ENCODE measurements at places on chromosomes 12 and 14.
A peak's percentile ranks its signal among the peaks of the same experiment; 100 is the strongest.

GRCh38 chr14:32341947-32342846 lies 13.1 kb downstream of the AKAP6 start:
- no peak for DNase-seq

GRCh38 chr12:122403115-122403770 lies 19.2 kb downstream of the CLIP1 start:
- no peak for DNase-seq

- DNase-seq, result no peak
Observed at GRCh38 chr14:37403626-37404025, 191.4 kb downstream of the FOXA1 start.

- no peak for DNase-seq
Observed at GRCh38 chr12:58575256-58575655, 345.0 kb downstream of the LRIG3 start.

- DNase-seq, result peak; percentile 89
Observed at GRCh38 chr12:95942524-95943329, at the start of gene CCDC38. TSS of gene CCDC38 (minus strand) at chr12:95942614. CDS start at chr12:95936509, 6,105 bp downstream.

DNA sequence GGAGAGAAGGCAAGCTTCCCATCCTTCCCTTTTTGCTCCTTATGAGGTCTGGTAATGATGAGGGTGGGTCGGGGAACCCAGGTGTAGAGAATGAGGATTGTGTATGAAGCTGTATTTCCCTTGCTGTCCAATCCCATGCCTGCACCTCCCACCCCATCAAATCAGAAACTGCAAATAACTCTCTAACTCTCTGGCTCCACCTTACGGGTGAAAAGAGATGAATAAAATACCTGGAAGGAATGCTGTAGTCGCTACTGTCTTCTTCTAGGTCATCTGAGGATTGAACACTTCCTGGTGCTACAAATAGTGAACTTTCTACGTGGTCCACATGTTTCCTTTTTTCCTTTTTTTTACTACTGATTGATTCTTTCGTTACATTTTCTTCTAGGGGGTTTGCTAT lies 38.9 kb upstream of the DICER1 start:
- DNase-seq, result no peak

DNA sequence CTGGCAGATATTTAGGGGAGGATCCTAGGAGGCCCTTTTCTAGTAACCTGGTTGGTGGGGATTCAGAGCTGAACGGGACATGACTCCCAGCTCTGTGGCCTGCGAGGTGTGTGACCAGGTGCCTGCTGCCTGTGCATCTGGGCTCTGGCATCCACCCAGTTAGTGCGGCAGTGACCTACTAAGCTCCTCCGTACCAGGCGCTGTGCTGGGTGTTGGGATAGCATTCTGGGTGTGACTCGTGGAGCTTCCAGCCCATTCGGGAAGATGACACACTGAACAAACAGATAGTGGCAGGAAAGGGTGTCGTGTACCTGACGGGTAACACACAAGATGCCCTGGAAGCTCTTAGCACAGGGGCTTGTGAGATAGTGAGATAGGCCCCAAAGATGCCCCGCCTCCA lies 80.9 kb downstream of the ACACB start:
- DNase-seq, result peak; percentile 35

- DNase-seq, result no peak
Observed at GRCh38 chr12:50953047-50953446, 703 bp downstream of the HIGD1C start.

DNA sequence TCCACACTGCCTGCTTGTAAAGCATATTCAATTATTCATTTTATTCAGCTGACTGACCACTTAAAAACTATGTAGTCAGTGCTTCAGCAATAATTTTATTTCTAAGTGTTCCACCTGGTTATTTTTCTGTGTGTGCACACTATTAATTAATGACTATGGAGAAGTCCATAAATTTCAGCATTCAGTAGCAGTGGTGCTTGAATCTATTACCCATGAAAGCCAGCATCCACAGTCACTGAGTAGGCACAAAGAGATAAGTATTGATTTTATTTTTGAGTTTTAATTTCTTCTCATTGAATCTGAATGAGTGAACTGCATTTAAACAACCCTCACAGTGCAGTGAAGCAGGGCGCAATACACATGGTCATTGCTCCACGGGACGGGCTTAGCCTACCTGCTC lies 643.1 kb downstream of the GALC start:
- no peak for DNase-seq

DNA sequence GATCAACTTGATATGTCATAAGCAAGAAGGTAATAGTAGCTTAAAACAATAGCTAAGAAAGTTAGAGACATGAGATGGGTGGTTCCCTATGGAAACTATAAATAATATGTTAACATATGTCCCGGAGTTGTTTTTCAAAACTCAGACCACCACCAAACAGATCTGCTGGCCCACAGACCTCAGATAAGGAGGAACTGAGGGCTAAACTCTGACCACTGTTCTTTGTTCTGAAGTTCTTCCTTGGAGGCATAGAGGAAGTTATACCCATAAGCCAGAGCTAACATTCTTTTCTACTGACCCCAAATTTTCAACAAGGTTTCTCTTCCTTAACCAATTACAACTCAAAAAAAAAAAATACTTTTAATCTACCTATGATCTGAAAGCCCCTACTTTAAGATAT lies 156.1 kb upstream of the FSCB start:
- DNase-seq, result no peak

DNA sequence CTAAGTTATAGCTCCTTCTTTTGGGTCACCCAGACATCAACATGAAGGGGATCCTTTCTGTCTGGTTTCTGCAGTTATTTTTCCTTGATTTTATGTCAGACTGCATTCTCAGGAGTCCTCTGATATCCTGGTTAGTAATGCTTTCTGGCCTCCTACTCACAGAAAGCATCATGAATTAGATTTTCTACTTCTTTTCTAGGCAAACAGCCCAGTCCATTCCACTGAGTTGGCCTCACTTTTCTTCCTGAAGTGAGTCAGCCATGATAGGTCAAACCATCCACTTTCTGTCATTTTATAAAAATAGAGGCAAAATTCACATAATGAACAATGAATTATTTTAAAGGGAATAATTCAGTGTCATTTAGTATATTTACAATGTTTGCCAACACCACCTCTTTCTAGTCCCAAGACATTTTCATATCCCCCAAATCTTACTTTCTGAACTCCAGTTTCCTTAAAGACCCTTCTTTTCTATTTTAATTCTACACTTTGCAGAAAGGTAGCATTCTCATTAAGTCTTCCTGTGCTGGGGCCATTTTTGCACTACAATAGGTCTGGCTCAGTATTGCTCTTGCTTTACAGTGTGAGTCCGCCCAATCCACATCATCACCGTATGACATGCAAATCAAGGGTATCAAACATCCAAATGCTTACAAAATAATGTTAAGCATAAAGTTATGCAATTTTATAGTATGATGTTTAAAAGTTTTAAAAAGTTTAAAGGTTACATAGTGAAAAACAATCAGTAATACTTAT lies 95.1 kb downstream of the UNC79 start:
- DNase-seq, result no peak

- no peak for DNase-seq
Observed at GRCh38 chr14:91254461-91254860, 10.0 kb upstream of the GPR68 start.

DNA sequence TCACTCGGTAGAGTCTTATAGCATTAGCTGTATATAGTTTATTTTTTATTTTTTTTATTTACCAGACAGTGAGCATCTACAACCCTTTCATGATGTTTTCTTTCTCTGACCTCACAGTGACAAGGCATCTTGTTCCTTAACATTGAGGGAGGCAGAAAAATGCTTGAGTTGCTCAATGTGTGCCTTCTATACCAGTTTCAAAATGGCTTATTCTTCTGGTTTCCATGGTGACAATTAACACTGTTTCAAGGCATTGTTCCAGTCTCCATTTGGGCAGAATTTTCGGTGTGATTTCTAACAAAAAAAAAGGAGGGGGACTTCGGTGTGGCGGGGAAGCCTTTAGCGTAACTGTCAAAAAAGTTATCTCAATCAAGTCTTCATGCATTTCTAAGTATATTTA lies 209.7 kb upstream of the NPAS3 start:
- DNase-seq, result no peak

DNA sequence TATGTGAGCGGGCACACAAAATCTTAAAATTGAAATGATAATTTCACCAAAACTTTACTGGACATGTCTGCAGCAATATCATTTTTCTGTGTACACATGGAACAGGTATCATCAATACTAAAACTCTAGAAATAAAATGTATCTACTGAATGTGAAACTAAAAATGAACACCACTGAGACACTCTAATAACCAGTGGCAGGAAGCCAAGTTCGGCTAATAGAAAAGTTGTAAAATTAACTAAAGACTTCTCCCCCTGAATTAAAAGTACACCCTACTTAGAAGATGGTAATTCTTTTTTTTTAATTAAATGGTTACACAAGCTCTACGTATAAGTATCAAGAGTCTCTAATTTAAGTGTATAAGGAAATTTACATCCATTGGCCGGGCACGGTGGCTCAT lies 227.2 kb downstream of the MED13L start:
- DNase-seq, result no peak

DNA sequence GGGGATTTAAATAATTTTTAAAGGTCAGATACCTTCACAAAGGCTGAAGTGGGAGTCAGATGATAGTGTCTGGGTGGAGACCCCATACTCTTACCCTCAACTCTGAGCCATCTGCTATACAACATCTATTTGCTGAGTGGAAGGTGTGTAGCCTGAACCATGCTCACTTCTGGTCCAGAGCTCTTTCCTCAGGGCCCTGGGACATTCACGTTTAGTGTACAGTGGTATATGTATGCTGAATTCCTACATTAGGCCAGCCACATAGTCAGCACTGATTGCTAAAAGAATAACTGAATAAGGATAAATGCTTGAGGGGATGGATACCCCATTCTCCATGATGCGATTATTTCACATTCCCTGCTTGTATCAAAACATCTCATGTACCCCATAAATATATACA lies 107.3 kb downstream of the KIF26A start:
- no peak for DNase-seq

Measured in posterior cingulate gyrus (tissue), 11 donors.